NCI-H1436 treated with DMSO at 0.1 percent for 48 hours (cell line): ENCODE measurements at places on chromosomes 16 and 17.

DNA sequence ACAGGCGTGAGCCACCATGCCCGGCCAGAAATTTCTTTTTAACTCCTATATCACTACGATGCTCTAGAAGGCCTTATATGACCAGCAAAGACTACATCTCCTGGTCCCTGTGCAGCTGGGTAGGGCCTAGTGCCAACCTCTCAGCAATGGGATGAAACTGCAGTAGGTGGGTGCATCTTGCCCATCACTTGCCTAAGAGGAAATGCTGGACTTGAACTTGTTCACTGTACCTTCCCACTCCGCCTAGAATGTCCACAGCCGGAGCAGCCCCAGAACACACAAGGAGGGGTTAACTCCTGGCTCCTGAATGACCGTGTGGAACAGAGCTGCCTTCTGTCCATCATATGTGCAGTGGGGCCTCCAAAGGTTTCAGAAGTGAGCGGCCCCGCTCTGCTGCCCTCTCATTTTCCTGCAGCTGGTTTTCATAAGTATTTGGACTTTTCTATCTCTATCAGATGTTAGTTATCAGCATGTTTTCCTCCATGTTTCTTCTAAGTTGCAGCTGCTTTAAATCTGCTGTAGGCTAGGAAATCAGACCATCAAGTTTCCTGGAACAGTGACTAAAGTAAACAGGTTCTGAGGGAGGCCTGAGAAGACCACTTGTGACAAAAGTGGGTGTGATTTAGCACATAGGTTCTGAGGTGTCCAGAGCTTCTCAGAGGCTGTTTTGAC, 52.5 kb downstream of the WSB1 start:
- DNase-seq: no peak

- no peak for DNase-seq
These were observed 25.1 kb downstream of the MINK1 start for GRCh38 chr17:4858068-4858881.

- no peak for DNase-seq
These were observed 6.7 kb downstream of the PRSS36 start for GRCh38 chr16:31143011-31143693.

DNA sequence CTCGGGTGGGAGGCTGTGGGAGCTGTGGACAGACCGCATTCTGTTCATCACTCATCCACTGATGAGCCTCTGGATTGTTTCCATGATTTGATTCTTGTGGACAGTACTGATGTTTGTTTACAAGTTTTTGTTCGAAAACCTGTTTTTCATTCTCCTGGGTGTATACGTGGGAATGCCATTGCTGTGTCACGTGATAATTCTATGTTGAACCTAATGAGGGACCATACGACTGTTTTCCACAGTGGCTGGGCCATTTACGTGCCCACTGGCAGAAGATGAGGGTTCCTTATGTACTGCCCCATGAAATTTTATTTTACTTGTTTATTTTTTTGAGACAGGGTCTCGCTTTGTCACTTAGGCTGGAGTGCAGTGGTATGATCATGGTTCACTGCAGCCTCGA, 2.6 kb upstream of the ALG1 start:
- DNase-seq: no peak

DNA sequence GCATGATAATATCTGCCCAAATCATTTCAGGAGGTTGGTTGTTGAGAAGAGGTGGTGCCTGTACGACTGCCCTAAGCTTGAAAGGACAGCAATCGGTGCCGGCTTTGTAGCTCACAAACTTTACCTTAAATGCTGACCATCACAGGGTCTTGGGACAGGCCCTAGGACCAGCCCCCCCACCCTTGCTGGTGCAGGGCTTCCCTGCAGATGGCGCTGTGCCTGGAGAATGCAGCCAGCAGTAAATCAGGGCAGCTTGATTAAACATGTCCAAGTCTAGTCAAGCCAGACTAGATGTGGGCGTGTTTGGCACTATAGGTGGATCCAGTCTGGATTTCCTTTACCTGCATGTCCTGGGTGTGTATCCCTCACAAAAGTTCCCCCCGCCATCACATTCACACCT, 135.5 kb upstream of the CRHR1 start:
- DNase-seq: no peak

DNA sequence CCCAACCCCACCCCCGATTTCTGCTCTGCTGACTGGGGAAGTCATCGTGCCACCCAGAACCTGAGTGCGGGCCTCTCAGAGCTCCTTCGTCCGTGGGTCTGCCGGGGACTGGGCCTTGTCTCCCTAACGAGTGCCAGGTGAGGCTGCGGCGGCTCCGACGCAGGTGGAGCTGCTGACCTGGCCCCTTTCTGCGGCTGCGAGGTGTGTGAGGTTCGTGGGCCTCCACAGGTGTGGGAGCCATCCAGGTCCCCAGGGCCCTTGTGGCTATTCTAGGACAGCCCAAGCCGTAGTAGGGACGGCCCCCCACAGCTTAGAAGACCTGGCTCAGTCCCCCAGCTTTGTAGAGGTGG, 3.0 kb downstream of the UBE2I start:
- no peak for DNase-seq

GRCh38 chr17:77366558-77367245, 225.9 kb downstream of the SEC14L1 start:
- DNase-seq: no peak

DNA sequence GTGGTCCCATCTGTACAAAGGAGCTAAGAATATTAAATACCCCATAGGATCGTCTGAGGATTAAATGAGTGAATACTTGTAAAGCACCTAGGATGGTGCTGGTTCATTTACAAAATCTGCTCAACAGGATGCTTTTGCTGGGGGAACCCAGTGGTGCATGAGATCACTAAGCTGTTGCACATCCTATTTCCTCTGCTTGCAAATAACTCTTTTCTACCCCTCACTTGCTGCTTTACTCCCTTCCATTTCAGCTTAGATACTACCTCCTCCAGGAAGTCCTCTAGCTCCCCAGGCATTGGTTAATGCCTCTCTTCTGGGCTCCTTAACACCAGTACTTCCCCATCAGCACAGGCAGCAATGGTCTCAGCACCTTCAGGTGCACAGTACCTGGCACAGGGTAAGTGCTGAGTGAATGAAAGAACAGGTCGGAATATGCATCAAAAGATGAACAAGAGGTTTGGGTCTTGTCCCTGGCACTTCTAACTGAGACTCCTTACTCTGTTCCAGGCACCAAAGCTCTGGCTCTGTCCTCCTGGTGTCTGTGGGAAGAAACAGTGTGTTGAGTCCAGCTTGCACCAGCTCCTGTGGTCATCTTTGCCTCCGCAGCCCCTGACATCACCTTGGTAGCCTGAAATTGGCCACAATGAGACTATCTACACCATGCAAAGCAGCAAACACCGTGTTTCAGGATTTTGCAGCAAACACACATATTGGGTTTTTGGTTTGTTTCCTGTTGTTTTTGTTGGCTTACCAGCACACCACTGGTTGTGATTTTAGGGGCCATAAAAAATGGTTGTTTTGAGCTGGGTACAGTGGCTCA, 24.1 kb upstream of the IL21R start:
- DNase-seq: no peak

- no peak for DNase-seq
These were observed 482 bp downstream of the BAHCC1 start for GRCh38 chr17:81395600-81396277.

- no peak for DNase-seq
These were observed 4.6 kb downstream of the SMCR8 start for GRCh38 chr17:18319604-18320256.

DNA sequence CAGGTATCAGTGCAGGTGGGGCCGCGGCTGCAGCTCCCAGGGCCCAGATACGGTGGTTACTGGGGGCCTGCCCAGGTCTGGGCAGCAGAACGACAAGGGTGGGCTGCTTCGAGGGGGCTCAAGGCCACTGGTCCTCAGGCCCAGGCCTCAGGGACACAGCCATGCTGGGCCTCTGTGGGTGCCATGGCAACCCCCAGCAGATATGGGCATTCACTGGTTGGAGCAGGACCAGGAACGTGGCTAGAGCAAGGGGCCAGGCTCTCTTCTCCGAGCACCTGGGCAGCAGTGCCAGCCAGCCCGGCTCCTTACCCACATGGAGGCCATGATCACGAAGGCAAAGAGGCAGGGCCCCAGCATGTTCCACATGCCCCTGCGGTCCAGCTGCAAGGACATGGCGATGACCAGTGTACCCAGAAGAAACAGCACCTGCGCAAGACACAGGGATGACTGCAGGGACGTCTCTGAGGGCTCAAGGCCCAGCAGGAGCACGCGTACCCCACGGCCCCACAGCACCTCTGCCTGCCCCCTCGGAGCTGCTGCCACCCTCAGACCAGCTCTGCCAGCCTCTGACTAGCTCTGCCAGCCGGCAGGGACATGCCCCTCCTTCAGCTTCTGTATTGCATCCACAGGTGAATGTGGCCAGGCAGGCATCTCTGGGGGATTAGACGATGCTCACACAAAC, 2.1 kb upstream of the MRPL28 start:
- no peak for DNase-seq

DNA sequence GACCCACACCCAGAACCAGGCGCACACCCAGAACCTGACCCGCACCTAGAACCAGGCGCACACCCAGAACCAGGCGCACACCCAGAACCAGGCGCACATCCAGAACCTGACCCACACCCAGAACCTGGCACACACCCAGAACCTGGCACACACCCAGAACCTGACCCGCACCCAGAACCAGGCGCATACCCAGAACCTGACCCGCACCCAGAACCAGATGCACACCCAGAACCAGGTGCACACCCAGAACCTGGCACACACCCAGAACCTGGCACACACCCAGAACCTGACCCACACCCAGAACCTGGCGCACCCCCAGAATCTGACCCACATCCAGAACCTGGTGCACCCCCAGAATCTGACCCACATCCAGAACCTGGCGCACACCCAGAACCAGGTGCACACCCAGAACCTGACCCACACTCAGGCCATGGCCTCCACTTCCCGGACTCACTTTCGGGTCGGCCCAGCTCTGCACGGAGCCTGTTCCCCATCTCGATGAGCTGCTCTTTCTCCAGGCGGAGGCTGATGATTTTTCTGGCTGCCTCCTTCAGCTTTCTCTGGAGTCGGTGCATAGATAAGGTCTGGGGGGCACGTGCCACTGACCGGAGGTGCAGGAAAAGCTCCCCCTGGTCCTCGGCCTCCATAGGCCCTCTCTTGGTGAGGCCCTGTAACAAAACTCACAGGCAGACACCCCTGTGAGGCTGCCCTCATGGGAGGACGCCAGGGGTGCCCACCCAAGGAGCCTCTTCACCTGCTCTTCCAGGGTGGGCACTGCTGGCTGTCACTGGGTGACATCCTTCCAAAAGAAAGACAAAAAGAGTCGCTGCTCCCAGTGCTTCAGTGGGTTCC, 53.3 kb upstream of the FASN start:
- no peak for DNase-seq

- no peak for DNase-seq
These were observed 41.6 kb downstream of the ARHGAP23 start for GRCh38 chr17:38469875-38470274.

GRCh38 chr16:11596572-11597226, 10.0 kb upstream of the LITAF start:
- DNase-seq: no peak

DNA sequence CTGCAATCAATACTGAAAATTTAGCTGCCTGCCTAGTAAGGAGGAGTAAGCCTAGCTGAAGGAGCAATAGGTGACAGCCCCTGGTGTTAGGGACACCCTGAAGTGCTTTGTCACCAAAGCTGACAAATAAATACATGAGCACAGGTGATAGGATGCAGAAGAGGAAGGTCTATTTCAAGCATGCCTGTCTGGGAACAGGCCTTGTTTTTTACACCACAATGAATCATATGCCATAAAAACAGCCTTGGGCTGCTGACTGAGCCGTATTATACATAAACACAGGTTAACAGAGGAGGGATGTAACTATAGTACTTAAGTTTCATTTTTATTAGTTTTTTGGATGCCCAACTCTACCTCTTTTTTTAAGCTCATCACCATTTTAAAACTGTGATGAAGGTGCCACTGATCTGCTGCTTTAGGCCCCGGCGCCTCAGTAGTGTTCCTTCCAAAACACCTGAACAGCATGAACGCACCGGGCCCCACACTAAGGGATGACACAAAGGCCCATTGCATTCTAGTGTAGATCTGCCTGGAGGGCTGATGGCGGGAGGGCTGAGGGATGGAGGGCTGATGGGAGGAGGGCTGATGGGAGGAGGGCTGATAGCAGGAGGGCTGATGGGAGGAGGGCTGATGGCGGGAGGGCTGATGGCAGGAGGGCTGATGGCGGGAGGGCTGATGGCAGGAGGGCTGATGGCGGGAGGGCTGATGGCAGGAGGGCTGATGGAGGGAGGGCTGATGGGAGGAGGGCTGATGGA, 150.3 kb downstream of the AATF start:
- DNase-seq: no peak

DNA sequence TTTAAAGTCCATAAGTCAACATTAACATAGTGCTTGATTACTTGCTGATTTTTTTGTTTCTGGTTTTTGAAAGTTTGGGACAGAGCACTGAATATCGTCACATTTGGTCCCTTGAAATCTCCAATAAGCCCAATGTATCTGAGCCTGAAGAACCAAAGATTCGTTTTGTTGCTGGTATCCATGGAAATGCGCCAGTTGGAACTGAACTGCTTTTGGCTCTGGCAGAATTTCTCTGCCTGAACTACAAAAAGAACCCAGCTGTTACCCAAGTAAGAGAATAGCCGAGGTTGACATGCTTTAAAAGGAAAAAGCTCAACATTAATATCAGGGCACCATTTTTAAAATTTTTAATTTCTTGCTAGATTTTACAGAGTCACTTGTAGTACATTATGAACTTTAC, 27.7 kb upstream of the GOSR1 start:
- DNase-seq: no peak

GRCh38 chr17:74467221-74467951, 952 bp downstream of the CD300A start:
- no peak for DNase-seq

DNA sequence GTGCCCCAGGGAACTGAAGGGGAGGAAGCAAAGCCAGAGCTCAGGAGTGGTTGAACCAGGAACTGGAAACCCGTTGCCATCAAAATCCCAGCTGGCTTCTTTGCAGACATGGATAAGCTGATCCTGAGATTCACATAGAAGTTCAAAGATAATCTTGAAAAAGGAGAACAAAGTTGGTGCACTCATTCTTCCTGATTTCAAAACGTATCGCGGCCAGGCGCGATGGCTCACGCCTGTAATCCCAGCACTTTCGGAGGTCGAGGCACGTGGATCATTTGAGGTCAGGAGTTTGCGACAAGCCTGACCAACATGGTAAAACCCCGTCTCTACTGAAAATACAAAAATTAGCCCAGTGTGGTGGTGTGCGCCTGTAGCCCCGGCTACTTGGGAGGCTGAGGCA, 7.1 kb downstream of the RAP1GAP2 start:
- no peak for DNase-seq

GRCh38 chr16:14497245-14498082, 132.6 kb downstream of the PARN start:
- DNase-seq: no peak

GRCh38 chr16:73544826-73545225, 496.9 kb upstream of the ZFHX3 start:
- no peak for DNase-seq

GRCh38 chr17:3029213-3029913, 34.0 kb downstream of the OR1D5 start:
- no peak for DNase-seq

- no peak for DNase-seq
These were observed 18.2 kb downstream of the ZNF213 start for GRCh38 chr16:3152991-3153368.
